ENCODE measurements at places on chromosomes 12 and 14.
A peak's percentile ranks its signal among the peaks of the same experiment; 100 is the strongest.

DNA sequence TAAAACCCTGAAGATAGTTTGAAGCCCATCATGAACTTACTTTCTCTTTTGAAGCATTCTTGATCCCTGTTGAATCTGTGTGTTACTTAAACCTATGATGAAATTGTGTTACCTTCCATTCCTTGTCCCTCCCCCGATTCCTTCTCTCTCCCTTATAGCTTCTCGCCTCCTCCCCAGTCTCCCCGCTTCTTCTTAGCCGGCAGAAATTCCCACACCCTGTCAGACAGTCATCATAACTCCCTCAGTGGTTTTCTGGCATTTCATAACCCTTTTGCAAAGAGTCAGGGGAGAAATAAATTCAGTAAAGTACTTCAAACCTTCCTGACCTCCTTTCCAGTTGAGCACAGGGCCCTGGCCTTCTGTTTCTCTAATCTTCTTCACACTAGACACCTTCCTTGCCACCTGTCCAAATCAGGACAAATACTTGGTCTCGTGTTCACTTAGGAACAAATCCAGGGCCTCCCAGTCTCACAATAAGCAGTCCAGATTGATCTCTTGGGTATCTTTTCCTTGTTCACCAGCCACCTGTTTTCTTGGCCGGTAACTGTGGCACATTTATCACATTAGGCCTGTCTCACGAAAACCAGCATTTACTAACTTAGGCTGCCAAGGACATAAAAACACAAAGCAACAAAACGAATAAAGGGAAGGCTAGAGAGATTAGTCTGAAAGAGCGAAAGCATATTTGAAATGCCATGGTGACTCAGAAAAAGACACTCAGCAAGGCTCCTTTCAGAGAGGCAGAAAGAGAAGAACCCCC is 355.9 kb downstream of the TMTC2 start:
- no peak for DNase-seq

GRCh38 chr14:103408491-103409155 is 23.4 kb downstream of the MARK3 start:
- DNase-seq = no peak

DNA sequence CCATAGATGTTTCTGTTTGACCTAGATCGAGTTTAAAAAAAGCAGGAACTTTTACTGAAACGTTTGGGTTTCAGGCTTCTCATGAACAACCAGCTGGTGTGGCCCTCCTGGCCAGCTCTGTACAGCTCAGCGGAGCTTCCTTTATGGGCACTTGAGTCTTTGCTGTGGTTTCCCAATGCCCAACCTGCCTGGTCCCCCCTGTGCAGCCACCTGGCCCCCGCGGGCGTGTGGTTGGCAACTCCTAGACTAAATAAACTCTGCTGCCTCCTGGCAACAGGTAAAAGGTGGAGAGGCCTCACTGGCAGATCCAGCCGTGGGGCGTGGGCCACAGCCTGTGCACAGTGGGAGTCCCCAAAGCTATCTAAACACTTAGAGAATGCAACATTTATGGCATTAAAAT is 38.7 kb downstream of the ADGRD1 start:
- peak; percentile 61 for DNase-seq

- DNase-seq = no peak
These were observed 102.7 kb downstream of the TMEM30B start for GRCh38 chr14:61178226-61179060.

GRCh38 chr12:56805355-56805754 is 42.2 kb downstream of the HSD17B6 start:
- DNase-seq = no peak

DNA sequence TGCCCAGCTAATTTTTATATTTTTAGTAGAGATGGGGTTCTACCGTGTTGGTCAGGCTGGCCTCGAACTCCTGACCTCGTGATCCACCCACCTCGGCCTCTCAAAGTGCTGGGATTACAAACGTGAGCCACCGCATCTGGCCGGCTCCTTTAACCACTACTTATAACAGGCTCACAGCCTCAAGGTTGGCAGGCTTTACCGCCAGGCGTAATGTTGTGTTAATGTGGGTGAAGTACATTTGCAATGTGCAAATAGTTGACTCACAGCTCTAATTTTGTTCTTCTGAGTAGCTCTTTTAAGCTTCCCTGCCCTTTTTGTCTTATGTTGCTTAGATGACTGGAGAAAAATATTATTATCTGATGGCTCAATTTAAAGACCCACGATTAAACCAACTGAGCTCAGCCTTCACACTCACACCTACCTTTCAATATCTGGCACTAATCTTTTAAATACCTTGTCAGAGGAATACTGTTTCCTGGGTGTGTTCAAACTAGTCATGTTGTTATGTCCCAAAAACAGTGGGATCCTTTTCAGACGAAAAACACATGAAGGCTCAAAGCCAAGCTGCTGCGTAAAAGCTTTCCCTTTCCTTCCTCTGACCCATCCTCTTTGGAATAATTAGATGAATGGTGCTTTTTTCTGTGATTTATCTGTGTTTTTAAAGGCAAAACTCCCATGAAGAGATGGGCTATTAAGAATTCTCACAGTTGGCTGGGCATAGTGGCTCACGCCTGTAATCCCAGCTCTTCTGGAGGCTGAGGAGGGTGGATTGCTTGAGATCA is 57.2 kb upstream of the USP44 start:
- no peak for DNase-seq

- no peak for DNase-seq
These were observed 62.3 kb downstream of the SUSD6 start for GRCh38 chr14:69673578-69674305.

DNA sequence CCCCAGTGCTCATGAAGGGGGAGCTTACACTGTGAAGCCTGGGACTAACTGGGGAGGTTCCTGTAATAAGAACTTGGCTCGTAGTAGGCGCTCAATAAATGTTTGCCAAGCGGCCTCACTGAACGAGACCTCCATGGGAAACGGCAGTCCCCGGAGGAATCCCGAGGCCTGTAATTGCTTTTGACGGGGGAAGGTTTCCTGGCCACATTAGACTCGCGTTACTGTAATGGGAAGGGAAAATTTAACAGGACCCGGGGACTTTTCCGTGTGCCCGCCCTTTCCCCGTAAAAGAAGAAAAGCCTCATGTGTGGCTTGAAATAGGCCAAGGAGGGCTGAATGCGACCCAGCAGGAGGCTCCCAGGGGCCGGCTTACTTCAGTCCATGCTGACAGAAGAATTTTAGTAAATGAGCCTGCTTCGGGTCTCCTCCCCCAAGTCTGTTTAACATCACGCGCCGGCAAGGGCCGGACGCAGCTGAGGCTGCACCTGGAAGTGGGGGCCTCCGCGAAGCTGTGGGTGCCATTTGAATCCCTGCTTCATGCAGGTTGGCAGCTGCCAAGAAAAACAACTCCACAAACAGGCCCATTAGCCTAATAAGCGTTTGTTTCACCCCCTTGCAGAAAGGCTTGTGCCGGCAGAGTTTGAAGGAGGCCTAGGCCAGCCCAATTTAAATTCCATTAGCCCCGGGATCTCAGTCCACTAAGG is 39.8 kb upstream of the PWP1 start:
- peak; percentile 60 for DNase-seq

DNA sequence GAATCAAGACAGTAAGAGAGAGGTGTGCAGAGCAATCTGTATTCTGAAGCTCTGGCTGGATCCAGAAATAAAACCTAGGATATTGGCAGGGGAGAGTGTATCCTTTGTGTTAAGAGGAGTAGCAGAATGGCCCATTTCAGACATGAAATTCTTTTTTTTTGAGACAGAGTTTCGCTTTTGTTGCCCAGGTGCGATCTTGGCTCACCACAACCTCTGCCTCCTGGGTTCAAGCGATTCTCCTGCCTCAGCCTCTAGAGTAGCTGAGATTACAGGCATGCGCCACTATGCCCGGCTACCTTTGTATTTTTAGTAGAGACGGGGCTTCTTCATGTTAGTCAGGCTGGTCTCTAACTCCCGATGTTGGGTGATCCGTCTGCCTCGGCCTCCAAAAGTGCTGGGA is 6.1 kb upstream of the SRGAP1 start:
- DNase-seq = no peak

- DNase-seq = no peak
These were observed 3.5 kb downstream of the KICS2 start for GRCh38 chr12:64218597-64218996.
